Chondrocyte (in vitro differentiated cells): ENCODE measurements at places on chromosomes 12 and 14.

- DNase-seq: no peak
Observed at GRCh38 chr14:52106840-52107239, 38.0 kb upstream of the NID2 start.

DNA sequence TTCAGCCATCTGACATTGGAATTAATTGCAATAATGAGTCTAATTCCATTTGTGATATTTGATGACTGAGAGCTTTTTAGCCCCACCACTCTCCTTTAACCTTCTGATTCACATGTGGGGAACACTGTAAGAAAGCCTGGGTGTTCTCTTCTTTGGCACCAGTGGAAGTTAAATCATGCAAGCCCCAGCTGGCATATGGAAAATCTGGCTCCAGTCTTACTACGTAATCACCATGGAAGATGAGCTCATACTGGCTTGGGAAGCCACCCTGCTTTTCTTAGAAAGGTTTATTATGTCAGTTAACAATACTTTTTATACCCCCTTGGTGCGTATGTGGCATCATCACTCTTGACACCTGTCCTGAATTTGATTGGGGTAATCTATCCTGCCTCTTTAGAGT, 479.3 kb downstream of the SLC16A7 start:
- no peak for DNase-seq

- no peak for DNase-seq
Observed at GRCh38 chr14:55450987-55451386, 10.6 kb upstream of the TBPL2 start.

DNA sequence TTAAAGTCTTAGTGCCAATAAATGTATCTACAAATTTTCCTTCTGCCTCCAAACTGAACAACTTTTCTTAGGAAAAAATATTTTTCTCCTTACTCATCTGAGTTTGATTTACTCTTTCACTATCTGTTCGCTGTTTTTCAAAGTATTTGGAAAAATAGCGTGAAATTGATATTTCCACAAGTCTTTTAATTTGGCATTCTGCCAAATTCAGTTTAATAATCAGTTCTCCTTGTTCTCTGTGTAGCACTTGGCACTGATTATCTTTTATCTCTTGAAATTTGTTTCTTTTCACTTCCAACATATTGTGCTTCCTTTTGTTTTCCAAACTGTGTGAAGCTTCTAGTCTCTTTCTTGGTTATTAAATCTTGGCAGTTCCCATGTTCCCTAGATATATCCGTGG, 559.8 kb downstream of the RPL10L start:
- DNase-seq: no peak

- DNase-seq: no peak
Observed at GRCh38 chr12:15590180-15590826, 198.9 kb downstream of the EPS8 start.

DNA sequence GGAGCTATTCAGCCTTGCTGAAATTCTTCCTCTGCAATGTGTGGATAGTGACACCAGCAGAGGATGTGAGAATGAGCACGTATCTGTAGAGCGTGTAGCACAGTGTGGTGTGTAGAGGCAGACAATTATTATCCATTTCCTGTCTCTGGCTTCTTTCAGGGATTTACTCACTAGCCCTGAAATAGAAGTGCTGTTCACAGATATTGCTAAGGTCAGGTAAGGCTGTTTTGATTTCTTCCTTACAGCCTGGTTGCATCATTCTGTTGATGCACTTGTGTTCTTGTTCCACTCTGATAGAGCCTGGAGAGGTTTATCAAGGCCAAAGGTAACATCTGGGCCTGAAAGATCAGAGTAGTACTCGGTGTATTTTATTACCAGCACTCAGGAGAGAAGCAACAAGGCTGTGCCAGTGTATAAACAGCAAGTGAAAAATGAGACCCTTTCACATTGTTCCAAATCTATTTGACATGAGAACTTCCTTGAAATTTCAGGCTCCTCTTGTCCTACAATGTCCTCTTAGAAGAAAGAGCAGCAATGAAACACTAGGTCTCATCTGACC, 16.7 kb downstream of the ARG2 start:
- DNase-seq: no peak

GRCh38 chr14:70901269-70901668, 6.0 kb upstream of the PCNX1 start:
- no peak for DNase-seq

DNA sequence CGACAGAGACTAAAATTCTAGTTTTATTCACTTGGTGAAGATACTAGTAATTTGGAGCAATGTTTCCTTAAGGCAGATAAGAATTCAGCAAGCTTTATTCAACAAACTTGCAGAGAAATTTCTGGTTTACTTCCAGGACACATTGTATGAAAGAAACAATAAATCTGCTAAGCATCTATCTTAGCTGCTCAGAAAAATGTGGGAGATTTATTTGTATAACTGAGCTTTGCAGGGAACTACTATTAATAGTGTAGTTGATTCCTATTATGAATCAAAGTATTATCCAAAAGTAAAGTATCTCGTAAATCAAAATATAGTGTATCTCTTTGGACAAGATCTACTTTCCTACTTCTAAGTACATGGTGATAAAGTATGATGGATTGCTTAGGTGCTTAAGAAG, 239.4 kb upstream of the TMTC1 start:
- DNase-seq: no peak

DNA sequence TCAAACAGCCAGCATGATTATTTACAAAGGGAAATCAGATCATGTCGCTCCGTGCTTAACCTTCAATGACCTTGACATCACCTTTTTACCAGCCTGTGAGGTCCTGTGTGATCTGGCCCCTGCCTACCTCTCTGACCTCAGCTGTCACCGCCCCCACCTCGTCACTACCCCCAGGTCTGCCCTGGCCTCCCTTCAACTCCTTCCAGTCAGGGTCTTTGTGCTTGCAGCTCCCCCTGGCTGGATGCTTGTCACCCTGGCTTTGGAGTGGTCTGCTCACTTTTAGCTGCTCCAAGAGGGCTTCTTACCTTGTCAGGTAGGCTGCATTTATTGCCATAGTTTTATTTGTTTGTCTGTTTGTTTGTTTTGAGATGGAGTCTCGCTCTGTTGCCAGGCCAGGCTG, 8.2 kb upstream of the MAX start:
- DNase-seq: no peak

DNA sequence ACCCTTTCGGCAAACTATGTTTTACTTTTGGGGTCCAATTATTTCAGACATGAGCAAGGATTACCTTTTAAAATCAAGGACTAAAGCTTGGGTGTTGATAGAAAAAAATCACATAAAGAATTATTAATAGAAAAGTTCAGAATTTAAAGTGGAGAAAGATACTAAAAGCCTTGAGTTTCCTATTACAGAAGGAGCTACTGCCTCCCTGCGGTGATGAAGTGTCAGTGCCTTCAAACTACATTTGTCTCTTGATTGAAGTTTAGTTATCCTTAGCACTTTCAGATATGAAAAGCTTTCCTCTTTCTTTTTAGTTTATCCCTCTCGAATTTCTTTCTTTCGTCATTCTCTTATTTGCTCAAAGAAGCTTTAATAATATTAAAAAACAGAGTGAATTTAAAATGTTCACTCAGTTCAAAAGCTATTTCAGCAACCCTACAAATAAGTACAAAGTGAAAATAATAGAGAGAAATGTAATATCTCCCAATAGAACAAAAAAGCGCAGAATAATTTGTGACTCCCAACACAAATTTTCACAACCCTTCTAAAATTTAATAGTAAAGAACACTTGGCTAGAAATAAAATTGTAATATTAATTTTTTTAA, 87.6 kb downstream of the SEC23A start:
- DNase-seq: no peak

- no peak for DNase-seq
Observed at GRCh38 chr12:122489038-122489437, 11.7 kb downstream of the ZCCHC8 start.

GRCh38 chr12:75479963-75480461, 543 bp upstream of the GLIPR1 start:
- no peak for DNase-seq

DNA sequence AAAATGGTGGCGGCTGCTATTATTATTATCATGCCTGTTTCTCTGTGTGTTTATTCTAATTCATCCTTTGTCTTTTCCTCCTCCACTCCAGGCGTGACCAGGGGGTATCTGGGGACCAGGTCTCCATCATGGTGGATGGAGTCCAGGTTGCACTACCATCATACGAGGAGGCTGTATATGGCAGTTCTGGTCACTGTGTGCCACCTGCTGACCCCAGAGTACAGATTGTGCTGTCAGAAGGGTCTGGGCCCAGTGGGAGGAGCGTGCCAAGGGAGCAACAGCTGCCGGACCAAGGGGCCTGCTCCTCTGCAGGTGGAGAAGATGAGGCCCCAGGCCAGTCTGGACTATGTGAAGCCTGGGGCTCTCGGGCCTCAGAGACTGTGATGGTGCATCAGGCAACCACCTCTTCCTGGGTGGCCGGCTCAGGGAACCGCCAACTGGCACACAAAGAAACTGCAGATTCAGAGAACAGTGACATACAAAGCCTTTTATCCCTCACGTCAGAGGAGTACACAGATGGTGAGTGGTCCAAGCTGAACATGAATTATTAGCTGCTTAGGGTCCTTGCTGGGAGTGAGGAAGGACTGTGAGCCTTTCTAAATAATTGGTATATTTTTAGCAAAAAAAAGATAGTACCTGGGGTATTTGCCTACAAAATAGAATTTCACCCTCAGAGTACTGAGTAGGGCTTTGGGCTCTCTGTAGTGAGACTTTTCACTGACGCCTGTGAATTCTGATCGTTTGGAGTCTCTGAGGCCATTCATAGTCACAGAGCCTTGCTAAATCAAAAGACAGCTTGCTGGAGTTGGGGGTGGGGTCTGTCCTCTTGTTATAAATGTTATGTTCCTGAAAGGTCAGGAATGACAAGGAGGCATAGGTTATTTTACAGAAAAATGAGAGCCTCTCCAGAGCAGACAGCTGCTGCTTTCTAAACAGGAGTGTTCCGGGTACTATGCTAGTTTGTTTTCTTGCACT, 58.1 kb upstream of the SRSF5 start:
- DNase-seq: no peak

GRCh38 chr14:96688629-96689028, 108.6 kb upstream of the VRK1 start:
- no peak for DNase-seq

DNA sequence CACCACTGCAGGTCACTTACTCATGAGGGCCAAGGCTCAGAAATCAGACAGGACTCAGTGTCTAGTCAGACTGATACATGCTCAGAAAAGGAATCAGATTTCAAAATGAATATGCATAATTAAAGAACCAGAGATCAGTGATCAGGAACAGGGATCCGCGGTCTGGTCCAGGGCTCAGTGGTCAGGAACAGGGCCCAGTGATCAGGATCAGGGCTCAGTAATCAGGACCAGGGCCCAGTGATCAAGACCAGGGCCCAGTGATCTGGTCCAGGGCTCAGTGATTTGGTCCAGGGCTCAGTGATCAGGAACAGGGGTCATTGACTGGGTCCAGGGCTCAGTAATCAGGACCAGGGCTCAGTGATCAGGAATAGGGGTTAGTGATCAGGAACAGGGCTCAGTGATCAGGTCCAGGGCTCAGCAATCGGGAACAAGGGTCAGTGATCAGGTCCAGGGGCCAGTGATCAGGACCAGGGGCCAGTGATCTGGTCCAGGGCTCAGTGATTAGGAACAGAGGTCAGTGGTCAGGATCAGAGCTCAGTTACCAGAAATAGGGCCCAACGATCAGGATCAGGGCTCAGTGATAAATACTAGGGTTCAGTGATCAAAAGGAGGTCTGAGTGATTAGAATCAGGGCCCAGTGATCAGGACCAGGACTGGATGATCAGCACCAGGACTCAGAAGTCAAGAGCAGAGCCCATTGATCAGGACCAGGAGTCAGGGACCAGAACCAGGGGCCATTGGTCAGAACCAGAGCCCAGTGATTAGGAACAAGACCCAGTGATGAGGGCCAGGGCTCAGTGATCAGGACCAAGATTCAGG, 175.3 kb downstream of the TMEM121 start:
- DNase-seq: no peak

DNA sequence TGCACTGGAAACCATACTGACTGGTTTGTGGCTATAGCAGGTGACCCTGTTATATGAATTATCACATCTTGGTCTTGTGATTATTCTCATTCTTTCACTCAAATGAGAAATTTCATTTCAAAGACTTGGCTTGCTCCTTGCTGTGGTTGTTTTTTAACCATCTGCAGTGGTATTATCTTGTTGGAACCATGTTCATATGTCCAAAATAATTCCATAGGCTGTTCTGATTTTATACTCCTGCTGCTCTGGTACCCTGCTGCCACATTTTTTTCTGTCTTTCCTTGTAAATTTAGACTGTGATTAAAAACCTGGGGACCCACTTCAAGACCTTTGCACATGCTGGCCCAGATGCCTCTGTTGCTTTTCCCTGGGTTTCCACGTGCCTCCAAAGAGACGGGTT, 190.2 kb downstream of the TMEM117 start:
- DNase-seq: no peak

- DNase-seq: no peak
Observed at GRCh38 chr12:71838676-71839075, 883 bp upstream of the TBC1D15 start.
